ENCODE measurements at places on chromosomes 1 and 21. TPM values are rescaled to one million over a fixed set of nuclear protein-coding genes. Genes with fewer than 3 reads are reported as not detected.

GRCh38 chr1:101050869-101051268 lies 25.3 kb upstream of the DPH5 start:
- no peak for DNase-seq

Gene LAD1
- polyA plus RNA-seq: 30.0 TPM

DNA sequence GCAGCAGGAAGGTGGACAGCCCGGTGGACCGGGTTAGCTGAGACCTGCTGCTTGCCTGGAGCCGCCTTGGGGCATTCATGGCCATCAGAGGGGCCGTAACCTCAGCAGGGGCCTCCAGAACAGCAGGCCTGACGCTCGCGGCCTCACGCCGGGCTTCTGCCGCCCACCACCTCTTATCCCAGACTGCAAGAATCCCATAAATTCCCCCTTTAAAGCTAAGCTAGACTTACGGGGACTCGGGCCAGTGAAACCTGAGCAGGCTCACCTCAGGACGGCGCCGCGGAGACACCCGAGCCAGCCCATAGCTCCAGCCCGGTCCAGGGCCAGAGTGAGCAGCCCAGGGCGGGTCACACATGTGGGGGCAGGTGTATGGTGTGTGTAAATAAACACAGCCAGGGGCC lies 132.3 kb downstream of the GLIS1 start:
- DNase-seq: peak; percentile 29

DNA sequence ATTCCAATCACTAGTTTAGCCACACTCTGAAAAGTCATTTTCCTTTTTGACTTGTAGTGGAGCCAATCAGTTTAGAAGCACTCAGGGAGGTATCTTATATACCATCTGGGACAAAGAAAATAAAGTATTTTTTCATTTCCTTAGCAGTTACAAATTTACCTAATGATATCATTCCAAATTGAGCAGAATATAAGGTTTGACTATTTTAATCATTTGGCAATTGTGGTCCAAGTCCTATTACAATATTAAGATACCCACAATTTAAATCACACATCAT lies 170.6 kb downstream of the LTN1 start:
- DNase-seq: no peak

Gene CRABP2
- polyA plus RNA-seq: 113 TPM

Gene CRNN
- not detected for polyA plus RNA-seq

Data from renal pelvis (tissue), 12 donors.